ENCODE measurements at places on chromosomes 1 and 21. TPM values are rescaled to one million over a fixed set of nuclear protein-coding genes. Genes with fewer than 3 reads are reported as not detected.

DNA sequence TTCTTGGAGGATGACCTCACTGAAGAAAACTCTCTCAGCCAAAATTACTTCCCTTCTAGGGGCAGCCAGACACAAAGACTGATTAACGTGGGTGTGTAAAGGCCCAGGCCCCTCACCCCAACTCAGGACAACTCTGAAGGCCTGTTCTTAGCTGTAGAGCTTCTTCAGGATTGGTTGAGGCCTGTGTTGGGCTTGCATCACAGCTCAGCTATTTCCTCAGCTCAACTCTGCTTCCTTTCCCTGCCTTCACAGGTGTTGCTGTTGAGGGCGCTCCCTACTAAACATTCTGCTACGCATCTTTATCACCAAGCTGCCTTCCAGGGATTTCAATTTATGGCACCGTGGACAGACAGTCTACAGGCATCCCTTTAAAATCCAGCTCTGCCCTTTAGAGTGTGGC is 36.8 kb downstream of the MAB21L3 start:
- DNase-seq = peak; percentile 50

- DNase-seq = no peak
These were observed 12.5 kb downstream of the SLX9 start for GRCh38 chr21:44952116-44952928.

- no peak for DNase-seq
These were observed 54.4 kb upstream of the TINAGL1 start for GRCh38 chr1:31521761-31522555.

The LYPLAL1 gene
- total RNA-seq = 22.0 TPM

- no peak for DNase-seq
These were observed 3.2 kb upstream of the PROX1 start for GRCh38 chr1:213984387-213985208.

The KCNA2 gene
- total RNA-seq = not detected

- no peak for DNase-seq
These were observed 39.7 kb downstream of the DDX20 start for GRCh38 chr1:111795401-111795800.

DNA sequence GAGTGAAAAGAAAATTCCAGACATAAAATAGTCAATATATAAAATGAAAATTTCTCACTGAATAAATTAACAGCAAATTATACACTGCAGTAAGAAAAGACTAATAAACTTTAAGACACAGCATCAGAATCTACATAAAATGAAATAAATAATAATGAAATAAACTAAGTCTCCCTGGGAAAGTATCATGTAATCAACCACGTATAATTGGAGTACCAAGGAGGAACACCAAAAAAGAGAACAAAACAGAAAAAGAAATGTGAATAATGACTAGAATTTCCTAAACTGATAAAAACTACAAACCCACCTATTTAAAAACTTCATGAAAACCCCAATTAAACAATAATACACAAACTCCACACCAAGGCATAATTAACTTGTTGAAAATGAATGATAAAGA is 43.6 kb downstream of the SASS6 start:
- DNase-seq = no peak

DNA sequence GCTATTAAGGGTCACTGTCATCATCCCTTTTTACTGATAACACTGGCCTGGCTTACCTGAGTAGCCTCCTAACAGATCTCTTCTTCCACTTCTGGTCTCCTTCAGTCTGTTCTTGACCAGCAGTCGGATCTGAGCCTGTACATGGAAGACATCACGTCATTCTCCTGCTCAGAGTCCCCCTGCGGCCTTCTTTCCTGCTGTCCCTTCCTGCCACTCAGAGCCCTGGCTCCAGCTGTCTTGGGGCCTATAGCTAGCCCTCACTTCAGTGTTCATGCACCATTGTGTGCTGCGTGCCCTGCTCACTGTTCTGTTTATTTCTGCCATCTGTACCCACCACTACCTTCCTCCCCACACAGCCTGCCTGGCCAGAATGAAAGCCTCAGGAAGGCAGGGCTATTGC is 8.4 kb downstream of the ADARB1 start:
- DNase-seq = no peak

DNA sequence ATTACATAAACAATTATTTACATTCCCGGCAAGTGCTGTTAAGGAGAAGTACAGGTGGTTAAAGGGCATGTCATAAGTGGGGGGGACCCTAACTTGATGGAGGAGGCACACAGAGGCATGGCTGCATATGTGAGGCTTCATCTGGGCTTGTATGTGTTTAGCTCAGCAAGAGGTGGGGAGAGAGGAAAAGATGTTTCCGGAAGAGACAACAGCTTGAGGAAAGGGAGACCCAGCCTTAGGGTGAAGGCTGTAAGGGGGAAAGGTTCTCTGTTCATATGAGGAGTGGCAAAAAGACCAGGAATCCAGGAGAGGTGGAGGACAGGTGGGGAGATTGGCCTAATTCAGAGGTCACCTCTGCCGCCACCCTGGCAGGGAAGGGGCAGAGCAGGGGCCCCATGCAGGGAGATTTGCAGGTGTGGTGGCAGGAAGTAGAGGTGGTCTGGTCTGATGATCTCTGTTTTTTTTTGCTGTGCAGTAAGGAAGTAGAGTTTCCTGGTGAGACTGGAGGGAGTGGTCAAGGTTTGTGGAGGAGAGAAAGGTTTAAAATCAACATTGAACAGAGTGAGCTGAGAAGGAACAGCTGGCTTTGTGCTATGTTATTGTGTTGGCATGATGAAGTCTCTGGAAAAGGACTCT is 9.0 kb downstream of the TRAF5 start:
- no peak for DNase-seq

The BTBD8 gene
- total RNA-seq = 6.1 TPM

The CFHR5 gene
- not detected for total RNA-seq

The RHBG gene
- not detected for total RNA-seq

- peak; percentile 95 for DNase-seq
These were observed 207.2 kb downstream of the TOMM20 start for GRCh38 chr1:234921266-234922062.

The BRDT gene
- not detected for total RNA-seq

DNA sequence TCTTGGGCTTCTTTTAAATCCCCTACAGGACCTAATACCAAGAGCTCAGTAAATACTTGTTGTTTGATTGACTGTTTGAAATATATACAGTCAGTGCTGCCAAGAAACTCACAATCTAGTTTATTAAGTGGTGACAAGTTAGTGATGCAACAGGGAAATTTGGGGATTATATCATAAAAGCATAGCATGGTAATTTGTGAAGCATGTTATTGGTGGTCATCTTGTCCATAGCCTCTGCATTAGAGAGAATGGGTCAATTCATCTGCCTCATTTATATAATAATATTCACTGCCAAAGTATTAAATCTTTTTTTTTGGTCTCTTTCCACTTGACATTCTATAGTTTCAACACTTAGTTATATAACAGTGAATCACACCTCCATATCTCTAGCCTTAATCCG is 138.2 kb upstream of the SPAG17 start:
- DNase-seq = no peak

DNA sequence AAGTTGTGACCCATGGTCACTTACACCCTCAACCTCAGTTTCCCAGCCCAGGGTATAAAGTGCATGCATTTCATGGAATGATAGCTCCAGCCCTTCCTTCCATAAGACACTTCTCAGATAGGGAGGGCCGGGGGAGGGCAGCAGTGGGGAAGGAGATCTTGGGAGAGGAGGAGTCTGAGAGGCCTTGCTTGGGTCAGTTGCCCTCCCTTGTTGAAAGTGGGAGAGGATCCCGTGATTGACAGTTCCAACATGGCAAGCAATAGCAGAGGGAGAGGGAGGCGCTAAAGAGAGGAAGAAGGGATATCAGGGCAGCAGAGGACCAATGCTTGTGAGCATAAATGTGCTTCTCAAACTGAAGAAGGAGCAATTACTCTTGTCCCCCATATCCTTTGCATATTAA is 244.4 kb downstream of the CHRM3 start:
- no peak for DNase-seq

The CDK18 gene
- total RNA-seq = 1.7 TPM

DNA sequence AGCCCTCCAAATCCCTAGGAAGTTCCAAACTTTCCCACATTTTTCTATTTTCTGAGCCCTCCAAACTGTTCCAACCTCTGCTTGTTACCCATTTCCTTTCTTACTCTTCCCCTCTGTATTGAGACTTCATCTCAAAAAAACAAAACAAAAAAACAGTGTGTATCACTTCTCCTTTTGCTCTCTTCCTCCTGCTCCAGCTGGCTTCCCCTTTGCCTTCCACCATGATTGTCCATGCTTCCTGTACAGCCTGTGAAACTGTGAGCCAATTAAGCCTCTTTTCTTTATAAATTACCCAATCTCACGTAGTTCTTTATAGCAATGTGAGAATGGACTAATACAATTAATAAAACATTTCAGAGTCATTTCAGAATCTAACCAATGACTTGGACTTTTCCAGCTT is 69.6 kb upstream of the KRTAP19-8 start:
- no peak for DNase-seq

DNA sequence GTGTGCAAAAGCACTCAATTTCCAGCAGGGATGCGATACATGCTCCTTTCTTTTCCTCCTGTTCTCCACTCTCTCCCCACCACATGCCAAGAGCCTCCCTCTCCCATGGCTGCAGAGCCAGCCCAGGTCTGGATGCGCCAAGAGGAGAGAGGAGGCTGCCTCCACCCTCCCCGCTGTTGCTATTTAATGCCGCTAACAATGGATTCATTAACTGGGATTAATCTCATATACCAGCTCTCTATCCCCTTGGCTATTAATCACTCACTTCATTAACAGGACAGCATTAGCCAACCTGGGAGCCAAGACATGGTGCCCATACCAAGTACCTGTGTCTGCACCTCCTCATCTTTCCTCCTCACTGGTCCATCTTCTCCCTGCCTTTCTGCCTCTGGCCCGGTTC is 49.1 kb upstream of the SCMH1 start:
- no peak for DNase-seq

GRCh38 chr1:51689075-51689440 is 72.2 kb downstream of the OSBPL9 start:
- no peak for DNase-seq

The ZNF593OS gene
- not detected for total RNA-seq

The NAXE gene
- 77.6 TPM for total RNA-seq

GRCh38 chr21:40678681-40679284 is 168.2 kb downstream of the DSCAM start:
- DNase-seq = no peak

The ATAD3A gene
- 29.3 TPM for total RNA-seq

The LPAR3 gene
- 0.17 TPM for total RNA-seq

The TRAF3IP3 gene
- total RNA-seq = not detected

GRCh38 chr1:245609354-245610150 is 454.8 kb downstream of the KIF26B start:
- DNase-seq = no peak

- no peak for DNase-seq
These were observed 30.1 kb downstream of the EDN2 start for GRCh38 chr1:41454406-41454805.

GRCh38 chr1:165828669-165829329 is 1.4 kb downstream of the UCK2 start:
- peak; percentile 87 for DNase-seq

DNA sequence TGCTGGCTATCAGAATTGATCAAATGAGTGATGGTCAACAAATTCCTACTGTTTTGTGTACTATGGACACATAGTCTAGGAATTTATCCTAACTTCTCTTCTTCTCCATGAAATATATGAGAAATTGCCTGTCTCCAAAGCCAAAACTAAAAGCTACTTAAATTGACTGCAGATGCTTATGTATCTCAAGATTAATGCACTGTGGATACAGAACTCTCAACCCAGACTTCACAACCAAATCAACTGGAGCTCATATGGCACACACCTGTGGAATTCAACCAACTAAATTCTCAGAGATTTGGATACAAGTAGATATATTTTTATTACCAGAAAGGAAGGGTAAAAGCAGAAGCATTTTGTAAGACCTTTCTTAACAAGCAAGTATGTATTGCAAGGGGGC is 566.1 kb downstream of the LTN1 start:
- DNase-seq = no peak

DNA sequence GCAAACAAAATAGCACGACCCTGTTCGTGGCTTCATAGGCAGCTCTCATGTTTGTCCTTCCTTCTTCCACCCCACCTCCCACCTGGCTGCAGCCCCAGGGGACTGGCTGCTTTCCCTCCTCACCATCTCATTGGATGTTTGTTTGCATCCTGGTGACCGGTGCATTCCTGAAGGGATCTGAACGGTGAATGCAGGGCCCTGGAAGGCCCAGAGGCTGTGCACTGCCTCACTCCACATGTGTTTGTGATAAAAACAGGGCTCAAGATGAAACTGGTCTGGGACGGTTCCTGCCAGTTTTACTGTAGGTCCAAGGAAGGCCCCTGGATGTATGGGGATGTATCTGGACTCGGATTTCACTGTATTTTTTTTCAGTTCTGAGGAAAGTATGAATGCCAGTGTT is 42.8 kb downstream of the CNN3 start:
- DNase-seq = no peak

DNA sequence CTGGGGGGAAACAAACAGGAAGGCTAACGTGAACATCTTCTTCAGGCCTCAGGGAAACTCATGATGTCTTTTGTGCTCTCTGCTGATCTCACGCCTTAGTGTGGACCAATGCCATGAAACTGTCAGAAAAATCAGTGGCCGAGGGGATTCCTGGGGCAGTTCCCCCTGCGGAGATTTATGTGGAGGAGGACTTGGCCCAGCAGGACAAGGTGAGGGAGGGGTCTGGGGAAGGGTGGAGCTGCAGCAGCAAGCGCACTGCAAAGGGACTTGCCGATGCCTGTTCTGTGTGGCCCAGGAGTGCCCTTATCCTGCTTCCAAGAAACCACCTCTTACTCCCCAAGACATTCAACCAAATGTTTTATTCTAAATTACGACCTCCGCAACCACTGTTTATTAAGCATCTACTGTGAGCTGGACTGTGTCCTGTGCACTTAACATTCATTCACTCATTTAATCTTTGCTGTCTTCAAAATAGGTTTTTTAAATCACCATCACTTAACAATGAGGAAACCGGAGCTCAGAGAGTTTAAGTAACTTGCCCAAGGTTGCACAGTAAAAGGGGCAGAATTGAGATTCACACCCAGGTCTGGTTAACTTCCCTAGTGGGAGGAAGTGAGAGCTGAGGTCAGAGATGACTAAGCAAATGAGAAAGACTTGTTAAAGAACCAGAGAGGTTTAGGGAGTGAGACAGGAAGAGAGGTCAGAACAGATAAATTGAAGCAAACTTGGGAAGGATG is 49.7 kb downstream of the FHAD1 start:
- no peak for DNase-seq

DNA sequence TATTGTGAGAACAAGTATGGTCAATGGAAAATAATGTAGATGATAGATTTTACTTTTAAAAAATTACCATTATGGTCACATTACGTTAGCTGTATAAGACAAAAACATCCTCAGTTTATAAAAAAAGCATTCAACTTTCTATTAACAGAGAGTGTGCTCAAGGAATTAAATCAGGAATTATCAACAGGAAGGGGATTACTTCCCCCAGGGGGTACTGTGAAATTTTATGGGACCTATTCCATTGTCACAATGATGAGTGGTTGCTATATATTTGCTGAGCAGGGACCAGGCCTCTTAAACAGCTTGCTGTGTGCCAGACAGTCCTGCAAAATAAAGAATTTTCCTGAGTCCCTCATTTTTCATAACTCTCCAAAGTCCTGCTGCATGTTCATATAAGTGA is 21.2 kb downstream of the JAM2 start:
- no peak for DNase-seq
